Activated CD8-positive, alpha-beta memory T cell treated with anti-CD3 and anti-CD28 coated beads for 1 hour (primary cell): ENCODE measurements at places on chromosomes 5 and 9.
A peak's percentile ranks its signal among the peaks of the same experiment; 100 is the strongest.

DNA sequence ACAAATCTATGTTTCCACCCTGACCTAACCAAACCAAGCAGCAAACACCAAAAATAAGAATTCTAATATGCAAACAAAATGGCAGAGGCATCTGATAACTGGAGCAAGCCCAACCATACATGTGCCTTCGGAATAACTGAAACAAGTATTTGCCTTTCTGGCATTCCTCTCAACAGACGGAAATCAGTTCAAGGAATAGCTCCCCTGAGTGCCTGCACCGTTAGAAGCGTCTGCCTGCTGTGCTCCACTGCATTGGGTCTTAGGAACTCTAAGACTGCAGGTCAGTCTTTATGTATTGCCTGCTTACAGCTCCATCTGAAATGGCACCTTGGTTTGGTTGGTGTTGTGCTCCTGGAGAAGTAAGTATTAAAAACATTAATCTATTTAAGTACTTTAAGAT, 98.5 kb downstream of the MRPS27 start:
- DNase-seq, result no peak

DNA sequence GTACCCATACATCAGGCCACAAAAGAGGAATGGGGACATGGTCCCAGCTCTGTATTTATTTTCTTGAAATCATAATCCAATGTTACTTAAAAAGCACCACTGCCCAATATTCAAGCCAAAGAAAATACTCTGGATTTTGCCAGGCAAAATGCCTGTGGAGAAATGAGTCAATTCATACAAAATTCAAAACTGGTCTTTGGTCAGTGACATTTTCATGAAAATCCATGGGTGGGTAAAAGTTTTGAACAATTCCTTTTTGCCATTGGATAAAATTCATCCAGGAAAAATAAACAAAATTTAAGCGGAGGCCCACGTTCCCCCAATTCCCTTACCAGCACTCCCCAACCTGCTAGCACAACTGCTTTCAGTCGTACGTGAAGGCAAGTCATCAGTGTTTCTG, 186.2 kb downstream of the GLIS3 start:
- no peak for DNase-seq

GRCh38 chr9:127612939-127613582, 984 bp downstream of the STXBP1 start:
- DNase-seq, result no peak

GRCh38 chr5:44714871-44715561, 93.7 kb upstream of the MRPS30 start:
- DNase-seq, result no peak

GRCh38 chr9:2231829-2232228, 216.7 kb downstream of the SMARCA2 start:
- no peak for DNase-seq

- no peak for DNase-seq
Observed at GRCh38 chr9:134025606-134026541, 593 bp downstream of the BRD3OS start.

- no peak for DNase-seq
Observed at GRCh38 chr9:134059661-134060395, 8.0 kb downstream of the BRD3 start.

DNA sequence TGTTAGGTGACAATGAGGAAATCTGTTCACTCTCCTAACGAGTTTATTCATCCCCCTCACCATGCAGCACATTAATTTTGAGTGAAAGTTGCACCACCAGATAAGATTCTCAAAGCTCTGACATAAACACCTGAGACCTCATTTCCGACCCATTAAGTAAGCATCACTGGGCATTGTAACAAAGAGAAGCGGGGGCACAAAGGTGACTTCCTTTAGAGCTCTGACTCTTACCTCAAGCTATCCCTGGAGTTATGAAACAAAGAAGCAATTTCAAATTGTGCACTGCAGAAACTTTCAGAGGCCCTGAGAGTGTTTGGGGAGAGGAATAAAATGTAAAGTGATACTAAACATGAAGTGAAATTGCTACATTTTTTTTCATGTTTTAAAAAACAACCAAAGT, 29.5 kb downstream of the C5orf15 start:
- DNase-seq, result no peak

GRCh38 chr5:169161022-169161680, 139.8 kb downstream of the SLIT3 start:
- DNase-seq, result no peak

DNA sequence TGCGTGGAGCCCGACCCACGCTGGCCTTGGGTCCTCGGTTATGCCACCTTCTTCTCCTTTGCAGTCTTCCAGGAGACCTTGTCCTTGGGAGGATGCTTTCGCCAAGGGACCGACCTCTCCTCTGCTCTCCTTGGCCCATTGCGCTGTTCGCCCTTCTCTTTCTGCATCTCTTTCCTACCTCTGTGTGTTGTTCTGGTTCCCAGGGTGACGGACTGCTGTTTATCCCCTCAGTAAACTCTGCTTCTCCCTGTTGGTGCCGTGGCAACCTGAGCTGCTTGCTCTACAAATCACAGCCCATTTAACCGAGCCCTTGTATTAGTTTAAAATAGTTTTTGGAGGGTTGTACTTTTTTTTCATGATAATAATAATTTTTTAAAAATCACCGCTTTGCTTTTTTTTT, 97.9 kb downstream of the DAPK1 start:
- no peak for DNase-seq

DNA sequence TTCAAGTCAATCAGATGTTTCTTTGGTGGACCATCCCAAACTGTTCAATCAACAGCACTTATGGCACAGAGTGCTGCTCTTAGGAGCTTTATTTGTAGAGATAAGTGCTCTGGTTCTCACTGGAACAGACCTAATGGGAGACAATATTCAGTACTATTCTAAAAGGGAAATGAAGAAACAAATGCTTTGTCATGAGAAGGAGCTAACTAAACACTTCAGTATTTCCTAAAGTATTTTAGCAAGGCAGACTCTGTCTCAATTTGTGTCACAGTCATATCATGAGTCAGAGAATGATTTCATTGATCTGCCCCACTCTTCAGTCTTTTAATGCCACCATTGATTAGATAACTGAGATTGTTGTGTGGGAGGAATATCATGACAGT, 175.3 kb downstream of the SLF1 start:
- no peak for DNase-seq

DNA sequence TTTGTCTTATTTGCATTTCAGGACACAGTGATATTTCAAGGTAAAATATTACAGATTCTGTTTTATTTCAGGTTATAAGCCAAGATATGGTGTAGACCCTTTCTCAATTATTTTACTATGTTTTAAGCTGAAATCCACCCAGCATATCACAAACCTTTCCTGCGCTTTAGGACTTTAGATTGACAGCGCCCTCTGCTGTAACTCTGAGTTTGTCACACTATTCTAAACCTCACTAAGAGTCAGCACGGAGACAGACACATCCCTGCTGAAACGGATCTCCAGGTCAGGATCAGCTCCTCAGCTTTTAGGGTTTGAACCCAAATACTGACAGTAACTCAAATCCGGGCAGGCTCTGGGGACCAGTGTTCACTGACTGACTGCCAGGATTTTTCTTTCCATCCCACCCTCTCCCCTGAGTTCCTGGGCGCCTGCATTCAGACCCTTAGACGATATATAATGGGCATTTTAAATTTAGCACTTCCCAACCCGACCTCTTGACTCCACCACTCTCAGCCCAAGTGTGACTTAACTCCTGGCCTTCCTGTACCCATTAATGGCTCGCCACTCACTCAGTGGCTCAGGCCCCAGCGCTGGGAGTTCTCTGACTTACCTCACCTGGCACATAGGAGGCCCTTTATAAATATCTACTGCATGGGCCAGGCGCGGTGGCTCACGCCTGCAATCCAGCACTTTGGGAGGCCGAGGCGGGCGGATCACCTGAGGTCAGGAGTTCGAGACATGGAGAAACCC, 33.5 kb downstream of the TLX3 start:
- no peak for DNase-seq

- no peak for DNase-seq
Observed at GRCh38 chr9:72734631-72735030, 213.2 kb downstream of the TMC1 start.

- no peak for DNase-seq
Observed at GRCh38 chr5:147081311-147081764, 153.5 kb upstream of the STK32A start.

- DNase-seq, result no peak
Observed at GRCh38 chr5:85388770-85389169, 1004.1 kb upstream of the EDIL3 start.

DNA sequence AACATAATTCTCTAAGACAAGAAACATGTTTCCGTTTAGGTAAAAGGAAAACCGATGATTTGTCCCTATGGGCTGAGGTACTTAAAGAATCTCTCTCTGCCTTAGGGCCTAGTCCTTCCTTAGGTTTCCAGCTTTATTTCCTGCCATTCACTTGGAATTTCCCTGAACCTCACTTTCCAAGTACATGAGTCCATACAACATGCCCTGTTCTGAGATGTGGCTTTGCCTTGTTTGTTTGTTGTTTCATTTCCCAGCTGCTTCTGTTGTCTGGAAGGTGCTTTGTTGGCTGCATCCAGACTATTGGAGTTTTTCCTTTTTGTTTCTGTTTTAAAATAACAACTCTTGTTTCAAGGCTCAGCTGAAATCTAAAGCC, 95.2 kb downstream of the ALDH1A1 start:
- no peak for DNase-seq

- no peak for DNase-seq
Observed at GRCh38 chr5:22111320-22111719, 741.8 kb downstream of the CDH12 start.

DNA sequence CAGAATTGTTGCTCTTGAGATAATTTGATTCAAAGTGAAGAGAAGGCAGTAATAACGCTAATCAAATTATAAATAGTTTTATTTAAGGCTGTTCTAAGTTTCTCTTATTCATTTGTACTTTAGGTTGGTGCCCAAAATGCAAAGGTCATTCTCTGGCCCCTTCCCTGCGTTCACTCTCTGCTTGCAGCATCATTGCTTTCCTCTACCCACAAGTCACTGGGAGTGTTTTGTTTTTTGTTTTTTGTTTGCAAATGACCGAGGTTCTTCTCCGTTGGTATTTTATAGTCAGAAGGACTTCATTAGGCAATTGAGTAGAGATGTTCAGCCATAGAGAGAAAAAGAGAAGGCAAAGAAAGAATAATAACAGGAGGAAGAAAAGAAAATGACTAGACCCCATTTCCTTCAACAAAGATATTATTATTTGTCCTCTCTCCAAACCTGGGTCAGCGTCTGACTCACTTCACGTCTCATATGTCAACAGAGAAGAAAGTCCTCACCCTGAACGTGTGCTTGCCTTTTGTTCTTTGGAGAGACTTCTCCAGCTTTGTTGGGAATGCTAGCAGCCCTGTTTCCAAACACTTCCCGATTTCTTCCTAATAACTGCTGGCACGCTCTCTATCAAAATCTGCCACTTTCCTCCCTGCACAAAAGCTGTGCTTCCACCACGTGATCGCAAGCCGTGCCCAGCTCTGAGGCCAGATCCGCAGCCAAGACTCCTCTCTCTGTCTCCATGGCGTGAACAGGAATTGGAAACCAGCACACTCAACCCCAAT, 119.8 kb downstream of the EBF1 start:
- no peak for DNase-seq

- no peak for DNase-seq
Observed at GRCh38 chr9:5764130-5764868, 68.6 kb downstream of the ERMP1 start.

GRCh38 chr5:42059778-42060464, 134.8 kb downstream of the FBXO4 start:
- DNase-seq, result no peak

DNA sequence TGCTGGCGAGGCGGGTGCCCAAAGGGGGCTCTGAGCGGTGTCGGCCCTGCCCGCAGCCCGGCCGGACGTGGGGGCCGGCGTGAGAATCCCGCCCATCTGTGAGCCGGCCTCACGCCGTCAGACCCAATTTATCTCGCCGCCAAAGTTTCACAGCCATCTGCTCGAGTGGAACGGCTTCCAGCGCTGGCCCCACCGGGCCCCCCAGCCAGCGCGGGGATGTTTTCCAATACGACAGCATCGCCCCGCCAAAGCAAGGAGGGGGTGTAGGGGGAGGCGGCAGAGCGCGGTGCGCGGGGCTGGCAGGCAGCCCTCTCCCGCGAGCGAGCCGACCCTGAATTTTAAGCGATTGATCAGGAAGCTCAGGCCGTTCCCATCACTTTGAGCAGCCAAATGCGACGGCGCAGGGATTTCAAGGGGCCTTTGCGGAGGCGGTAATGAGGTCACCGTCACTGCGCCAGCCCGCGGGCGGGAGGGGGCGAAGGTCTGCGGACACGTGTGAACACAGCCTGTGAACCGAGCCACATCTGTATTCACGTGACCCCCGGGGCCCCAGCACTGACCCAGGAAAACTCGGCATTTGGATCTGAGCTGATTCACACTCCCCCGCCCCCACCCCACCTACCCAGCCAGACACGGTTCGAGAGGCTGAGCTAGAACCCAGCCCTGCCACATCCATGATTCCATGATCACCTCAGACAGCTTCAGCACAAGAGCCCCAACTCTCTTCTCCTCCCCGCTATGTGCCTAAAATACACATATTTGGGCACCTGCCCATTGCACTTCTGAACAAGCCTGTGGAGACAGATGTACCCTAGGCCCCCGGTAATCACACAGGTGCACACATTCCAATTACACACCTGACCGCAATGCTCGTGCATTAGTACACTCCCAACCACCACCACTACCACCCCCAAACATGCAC, 47.8 kb upstream of the PSD2 start:
- DNase-seq, result peak; percentile 33

- DNase-seq, result no peak
Observed at GRCh38 chr9:7234144-7234543, 476.4 kb downstream of the KDM4C start.

GRCh38 chr5:72498284-72498683, 8.9 kb downstream of the ZNF366 start:
- DNase-seq, result no peak

GRCh38 chr5:122172207-122172606, 42.9 kb downstream of the ZNF474 start:
- DNase-seq, result no peak

DNA sequence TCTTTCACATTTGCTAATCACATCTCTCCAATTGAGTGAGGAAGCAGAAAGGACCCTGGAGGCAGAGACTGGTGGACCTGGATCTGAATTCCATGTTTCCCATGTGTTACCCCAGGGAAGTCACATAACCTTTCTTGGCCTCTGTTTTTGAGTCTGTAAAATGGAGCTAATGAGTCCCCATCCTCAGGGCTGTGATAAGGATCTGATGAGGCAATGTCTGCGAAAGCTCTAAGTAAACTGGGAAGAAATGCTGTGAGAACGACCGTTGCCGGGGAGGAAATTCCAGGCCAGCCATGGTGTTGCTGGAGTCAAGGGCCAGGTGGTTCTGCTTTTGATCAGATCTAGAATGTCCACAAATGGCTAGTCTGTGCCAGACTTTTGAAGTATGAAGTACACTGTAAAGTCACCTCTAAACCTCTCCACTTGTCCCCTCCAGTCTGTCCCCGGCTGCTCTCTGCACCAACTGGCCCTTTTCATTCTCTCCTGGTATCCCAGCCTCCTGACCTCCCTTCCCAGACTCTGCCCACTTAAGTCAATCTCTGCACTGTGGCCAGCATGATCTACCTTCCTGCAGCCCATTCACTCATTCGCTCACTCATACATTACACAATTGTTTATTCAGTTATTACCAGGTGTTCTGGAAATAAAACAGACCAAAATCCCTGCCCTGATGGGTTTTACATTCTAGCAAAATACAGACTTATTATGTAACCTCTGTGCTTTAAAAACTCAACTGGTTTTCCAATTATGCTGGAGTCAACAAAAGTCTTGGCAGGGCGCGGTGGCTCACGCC, 32.5 kb upstream of the N4BP3 start:
- no peak for DNase-seq
